ENCODE measurements at places on chromosomes 16 and 17.

DNA sequence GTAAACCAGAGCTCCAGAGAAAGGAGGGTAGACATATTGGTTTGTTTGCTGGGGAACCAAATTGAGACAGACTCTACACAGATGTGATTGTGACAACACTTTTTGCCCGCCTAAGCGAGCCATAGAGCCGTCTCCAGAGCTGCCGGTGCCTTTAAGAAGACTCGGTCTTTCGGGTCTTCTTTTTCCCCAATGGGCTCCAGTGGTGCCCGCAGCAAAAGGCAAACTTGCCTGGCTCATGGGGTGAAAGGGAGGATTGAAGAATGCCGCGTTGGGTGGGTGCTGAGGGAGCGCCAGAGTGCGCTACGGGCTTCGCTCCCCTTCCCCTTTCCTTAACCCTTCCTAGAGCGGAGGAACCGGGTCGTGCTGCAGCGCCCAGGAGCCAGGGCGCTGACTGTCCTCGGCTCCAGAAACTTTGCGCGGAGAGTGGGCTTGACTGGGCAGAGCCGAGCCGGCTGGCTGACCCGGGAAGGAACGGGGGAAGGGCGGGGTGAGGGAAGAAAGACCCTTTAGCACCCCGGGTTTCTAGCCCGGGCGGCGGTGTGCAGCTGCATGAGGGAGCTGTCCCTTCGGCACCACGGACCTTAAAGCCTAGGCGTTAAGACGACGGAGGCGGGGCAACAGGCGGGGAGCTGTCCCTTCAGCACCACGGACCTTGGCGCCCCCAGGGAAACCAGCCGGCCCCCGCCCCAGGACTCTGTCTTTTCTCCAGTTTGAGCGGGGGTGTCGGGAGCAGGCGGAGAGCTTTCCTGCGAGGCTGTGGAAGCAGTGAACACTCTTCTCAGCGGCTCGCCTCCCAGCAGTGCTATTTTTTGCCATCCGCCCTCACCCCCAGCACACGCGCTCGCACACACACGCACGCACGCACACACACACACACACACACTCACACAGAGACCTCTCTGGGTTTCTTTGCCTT is at the start of gene CACNG3:
Gene CACNG3, plus strand, starts transcription at position 880 of the 916 bp plus-strand sequence. CDS start 420 bp downstream, outside the sequence.
- peak; percentile 99 for DNase-seq

DNA sequence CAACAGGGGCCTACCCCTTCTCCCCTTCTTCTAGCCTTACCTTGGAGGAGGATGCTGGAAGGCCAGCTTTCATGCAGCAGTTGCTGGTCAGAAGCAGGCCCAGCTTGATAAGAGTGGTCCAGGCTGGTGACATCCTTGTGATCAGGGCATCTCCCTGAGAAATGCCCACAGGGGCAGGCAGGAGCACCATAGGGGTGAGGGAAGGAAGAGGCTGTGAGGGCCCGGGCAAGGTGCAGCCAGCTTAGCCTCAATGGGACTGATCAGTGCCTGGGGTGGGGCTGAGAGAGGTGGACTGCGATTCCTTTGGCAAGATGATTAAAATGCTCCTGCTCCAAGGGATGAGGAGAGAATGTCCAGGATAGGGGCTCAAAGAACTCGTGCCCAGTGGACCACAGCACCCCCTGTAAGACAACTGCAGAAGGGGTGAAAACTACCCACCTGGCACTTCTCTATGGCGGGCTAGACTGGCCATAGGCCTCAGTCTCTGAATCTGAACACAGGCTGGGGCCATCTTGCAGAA is 9.5 kb upstream of the GALK1 start:
- DNase-seq, result no peak

GRCh38 chr17:72004611-72005331 is 116.0 kb upstream of the SOX9 start:
- peak; percentile 10 for DNase-seq

GRCh38 chr17:2107506-2107905 is 52.6 kb downstream of the HIC1 start:
- no peak for DNase-seq

DNA sequence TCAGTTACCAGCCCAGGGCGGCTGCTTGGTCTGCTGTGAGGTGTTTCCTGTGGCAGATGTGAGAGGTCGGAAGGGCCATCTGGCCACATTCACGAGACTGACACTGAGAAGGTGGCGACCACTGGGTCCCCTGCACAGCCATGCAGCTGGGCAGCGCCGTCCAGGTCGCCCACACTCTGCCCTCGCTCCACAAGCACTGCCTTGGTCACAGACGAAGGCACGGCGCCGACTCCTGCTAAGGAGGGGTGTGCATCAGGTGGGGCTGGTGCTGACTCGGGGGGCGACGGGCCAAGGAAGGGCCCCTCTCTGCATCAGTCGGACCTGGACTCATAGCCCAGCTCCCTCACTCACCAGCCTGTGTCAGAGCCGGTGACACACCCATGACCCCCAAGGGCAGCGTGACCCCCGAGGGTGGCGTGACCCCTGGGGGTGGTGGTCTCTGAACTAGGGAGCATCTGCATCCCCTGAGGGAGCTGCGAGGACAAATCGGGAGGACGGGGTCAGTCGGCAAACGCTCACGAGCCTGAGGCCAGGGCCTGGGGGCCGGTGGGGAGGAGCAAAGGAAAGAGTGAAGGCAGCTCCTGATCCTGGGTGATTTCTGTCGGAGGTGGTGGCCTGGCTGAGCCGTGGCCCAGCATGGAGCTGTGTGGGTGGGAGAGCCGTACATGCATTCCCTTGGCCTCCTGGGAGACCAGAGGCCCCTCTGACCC is 30.4 kb downstream of the NME3 start:
- no peak for DNase-seq

GRCh38 chr16:5944971-5945370 is 847.4 kb upstream of the EEF2KMT start:
- no peak for DNase-seq

DNA sequence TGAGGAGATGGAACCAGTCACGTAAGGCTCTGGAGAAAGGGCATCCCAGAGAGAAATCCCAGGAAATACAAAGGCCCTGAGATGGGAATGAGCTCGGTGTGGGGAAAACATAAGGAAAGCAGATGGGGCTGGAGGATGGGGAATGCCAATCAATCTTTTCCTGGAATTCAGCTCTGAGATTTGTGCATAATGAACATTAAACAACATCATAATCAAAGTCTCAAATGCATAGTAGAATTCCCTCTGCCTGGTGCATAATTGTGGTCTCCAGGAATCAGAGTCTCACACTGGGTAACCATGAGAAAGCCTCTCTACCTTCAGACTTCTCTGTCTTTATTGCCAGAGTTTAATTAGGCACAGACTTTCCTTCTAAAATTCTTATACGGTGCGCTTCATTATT is 30.8 kb downstream of the OTOA start:
- no peak for DNase-seq

- DNase-seq, result no peak
These were observed 212.4 kb downstream of the UTP18 start for GRCh38 chr17:51472670-51473205.

GRCh38 chr17:79622776-79623175 is 11.9 kb upstream of the RBFOX3 start:
- no peak for DNase-seq

- DNase-seq, result no peak
These were observed 7.3 kb upstream of the FOXN1 start for GRCh38 chr17:28498652-28499363.

DNA sequence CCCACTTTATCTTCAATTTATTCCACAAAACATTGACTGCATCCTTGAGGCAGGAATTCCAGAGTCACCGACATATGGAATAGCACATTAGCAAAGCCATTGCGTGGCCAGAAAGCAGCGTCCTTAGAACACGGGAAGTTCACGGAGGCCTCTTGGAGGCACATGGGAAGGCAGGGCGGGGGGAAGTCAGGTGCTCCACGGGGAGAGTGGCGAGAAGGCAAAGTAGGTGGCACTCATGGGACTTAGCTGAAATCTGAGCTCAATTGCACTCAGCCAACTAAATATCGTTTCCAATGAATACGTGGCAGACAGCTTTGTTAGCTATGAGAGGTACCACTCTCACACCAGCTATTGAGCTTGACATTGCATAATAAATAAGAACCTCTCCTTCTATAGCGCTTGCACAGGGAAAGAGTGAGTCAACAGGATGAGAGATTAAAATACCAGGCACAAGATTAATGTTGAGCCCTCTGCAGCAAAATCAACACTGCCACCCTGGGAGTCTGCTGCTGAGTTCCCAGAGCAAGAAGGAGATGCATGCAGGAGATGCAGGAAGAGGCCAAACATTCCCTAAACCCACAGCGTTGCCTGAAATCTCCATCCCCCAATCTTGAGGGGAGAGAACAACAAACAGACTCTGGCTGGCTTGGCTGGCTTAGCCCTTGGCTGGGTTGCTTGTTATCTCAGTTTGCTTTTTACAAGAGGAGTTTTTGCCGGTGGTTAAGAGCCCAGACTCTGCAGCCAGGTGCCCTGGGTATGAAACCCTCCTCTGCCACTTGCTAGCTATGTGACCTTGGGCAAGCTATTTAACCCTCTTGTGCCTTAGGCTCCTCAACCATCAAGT is 28.8 kb downstream of the ABCC12 start:
- no peak for DNase-seq

- no peak for DNase-seq
These were observed 693.3 kb downstream of the CDH11 start for GRCh38 chr16:64428463-64429113.

DNA sequence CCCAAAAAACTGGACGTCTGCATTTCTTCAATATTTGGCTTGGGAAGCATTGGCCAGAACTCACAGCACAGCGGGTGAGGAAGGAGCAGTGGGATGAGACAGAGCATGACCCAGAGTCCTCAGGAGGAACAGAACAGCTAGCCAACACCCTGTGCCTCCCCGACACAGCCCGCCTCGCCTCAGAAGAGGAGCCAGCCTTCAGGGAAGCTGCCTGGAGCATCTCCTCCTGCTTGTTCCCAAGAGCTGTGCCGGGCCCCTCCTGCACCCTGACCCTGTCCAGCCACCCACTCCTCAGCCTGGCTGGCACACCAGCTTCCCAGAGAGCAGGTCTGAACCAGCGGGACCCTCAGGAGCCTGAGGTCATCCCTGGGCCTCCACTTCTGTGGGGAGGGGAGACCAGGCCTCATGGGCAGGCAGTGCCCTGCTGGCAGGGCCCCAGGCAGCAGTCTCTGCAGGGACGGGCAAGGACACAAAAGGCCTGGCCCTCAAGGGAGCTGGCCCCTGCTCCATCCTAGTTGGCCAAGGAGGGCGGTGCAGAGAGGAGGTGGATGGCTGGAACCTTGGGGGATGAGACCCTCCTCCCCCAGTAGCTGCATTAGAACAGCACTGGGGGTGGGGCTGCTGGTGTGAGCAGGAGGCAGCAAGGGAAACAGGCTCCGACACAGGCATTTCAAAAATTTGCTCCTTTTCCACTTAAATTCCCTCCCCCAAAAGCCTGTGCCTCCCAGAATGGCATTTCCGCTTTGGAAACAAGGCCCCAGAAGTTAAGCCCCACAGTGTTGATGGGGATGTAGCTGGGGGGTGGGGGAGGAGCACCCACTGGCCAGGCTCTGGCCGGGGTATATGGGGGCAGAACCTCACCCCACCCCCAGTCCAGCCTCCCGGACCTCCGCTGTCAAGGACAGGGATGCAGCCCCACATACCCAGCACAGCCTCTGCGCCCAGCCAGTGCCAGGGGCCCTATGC is 1.8 kb upstream of the BCAR1 start:
- DNase-seq, result peak; percentile 99

- peak; percentile 97 for DNase-seq
These were observed 1.5 kb downstream of the CCL1 start for GRCh38 chr17:34361478-34362061.

- peak; percentile 15 for DNase-seq
These were observed 70.0 kb downstream of the PGS1 start for GRCh38 chr17:78448356-78448993.

GRCh38 chr16:48156790-48157209 is 1.0 kb upstream of the ABCC12 start:
- peak; percentile 88 for DNase-seq

GRCh38 chr17:43416998-43417890 is 18.5 kb downstream of the ARL4D start:
- no peak for DNase-seq
